ENCODE measurements at places on chromosomes 2 and 18.

DNA sequence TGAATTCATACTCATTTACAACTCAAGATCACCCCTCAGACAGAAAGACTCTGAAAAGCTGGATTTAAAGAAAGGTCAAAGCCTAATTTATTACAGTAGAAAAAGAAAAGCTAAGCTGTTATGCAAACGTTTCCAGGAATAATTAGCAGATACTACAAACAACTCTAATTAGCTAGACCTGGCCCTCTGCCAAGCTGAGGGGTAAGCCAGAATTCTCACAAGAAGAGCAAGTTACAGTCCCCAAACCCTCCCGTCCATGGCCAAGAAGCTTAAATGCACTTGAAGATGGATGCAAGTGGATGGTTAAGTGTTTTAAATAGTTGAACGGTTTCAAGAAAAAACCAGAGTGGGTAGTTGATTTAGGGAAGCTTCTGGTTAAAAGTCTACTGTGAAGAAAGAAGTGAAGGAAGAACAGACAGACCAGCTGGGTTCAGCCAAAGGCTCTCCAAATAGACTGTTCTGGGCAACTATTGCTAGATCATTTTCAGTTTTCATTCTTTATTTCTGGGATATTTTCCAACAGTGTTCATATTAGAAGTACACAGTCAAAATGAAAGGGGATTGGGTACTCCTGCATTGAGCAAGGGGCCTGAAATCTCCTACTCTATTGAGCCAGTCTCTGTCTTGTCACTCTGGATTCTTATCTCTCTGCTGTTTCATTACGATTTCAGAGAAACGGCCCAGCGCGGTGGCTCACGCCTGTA, 4.8 kb downstream of the LMAN2L start:
- DNase-seq, result no peak

GRCh38 chr18:65025756-65026155, 725.1 kb upstream of the CDH7 start:
- no peak for DNase-seq

DNA sequence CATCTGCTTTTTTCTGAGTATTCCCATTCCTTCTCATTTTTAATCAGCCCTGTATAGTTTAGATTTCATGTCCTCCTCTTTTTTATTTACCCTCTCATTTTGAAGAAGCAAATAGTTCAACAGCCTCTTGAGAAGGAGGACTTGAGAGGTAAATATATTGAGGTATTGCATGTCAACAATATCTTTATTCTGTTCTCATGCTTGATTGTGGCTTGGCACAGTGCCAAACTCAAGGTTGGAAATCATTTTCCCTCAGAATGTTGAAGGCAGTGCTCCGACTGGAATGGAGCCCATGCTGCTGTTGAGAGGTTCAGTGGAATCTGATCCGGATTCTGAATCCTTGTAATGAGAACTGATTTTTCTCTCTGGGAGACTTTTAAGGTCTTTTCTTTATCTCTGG, 31.0 kb upstream of the GALNT3 start:
- no peak for DNase-seq

DNA sequence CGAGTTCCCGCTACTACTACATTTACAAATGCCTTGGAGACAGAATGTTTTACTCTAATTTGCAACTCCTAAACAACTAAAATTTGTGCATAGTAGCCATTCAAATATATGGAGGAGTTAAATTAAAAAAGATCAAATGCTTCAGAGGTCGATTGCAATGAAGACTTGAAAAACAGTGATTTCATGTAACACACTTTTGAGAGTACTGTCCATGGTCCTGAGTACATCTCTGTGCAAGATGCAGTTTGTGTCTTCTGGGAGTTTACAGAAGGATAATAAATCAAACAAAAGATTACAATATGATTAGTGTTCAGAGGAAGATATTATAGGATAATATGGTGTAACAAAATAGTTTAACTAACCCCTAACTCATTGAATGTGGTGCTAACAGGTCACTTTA, 894.7 kb downstream of the TMEM182 start:
- DNase-seq, result peak; percentile 2

DNA sequence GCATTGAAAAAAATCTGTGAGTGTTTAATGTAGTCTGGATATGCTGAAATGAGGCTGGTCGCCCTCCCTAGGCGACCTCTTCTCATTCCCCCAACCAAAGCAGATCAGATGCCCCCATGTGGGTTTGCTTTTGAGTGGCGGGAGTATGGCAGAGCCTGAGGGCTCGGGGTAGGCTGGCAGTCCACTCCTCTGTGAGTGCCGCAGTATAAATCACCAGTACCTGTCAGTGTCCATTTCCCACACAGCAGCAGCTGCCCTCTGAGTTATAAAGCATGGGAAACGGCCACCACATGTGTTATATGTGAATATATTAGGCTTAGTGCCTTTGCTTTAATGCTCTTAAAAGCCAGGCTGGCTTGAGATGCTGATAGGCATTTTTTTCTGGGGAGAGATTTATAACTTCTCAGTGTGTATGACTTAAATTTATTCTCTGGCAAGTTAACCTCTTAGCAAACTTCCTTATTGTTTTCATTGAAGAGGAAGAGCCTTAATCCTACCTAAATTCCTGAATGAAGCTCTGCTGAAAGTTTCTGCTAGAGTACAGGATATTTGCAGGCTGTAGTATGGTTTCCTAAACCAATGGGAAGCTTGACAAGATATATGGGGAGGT, 3.8 kb downstream of the DCC start:
- DNase-seq, result no peak

DNA sequence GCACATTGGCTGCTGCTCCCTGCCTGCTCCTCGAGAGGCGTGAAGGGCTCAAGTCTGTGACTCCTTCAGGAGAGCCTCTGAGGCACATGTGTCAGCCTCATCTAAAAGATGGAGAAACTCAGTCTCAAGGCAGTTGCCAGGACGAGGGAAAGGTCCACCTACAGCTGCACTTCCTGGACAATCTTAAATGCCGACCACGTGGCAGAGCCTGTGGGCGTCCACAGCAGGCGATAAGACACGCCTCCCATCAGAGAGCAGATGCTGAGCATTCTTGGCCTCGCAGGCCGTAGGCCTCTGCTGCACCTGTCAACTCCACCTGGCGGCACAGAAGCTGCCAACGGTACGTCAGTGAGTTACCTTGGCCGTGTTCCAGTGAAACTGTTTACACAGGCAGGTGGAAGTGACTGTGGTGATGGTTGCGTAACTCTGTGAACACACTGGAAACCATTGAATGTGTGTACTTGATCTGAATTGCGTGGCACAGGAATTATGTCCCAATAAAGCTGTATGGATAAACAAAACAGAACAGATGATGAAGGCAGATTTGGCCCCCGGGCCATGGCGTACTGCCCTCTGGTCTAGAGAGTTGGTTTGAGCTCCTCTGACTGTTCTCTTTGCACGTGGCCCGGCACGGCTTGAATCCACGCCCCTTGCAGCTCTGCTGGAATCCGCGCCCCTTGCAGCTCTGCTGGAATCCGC, 114.5 kb downstream of the RNF144A start:
- DNase-seq, result no peak

DNA sequence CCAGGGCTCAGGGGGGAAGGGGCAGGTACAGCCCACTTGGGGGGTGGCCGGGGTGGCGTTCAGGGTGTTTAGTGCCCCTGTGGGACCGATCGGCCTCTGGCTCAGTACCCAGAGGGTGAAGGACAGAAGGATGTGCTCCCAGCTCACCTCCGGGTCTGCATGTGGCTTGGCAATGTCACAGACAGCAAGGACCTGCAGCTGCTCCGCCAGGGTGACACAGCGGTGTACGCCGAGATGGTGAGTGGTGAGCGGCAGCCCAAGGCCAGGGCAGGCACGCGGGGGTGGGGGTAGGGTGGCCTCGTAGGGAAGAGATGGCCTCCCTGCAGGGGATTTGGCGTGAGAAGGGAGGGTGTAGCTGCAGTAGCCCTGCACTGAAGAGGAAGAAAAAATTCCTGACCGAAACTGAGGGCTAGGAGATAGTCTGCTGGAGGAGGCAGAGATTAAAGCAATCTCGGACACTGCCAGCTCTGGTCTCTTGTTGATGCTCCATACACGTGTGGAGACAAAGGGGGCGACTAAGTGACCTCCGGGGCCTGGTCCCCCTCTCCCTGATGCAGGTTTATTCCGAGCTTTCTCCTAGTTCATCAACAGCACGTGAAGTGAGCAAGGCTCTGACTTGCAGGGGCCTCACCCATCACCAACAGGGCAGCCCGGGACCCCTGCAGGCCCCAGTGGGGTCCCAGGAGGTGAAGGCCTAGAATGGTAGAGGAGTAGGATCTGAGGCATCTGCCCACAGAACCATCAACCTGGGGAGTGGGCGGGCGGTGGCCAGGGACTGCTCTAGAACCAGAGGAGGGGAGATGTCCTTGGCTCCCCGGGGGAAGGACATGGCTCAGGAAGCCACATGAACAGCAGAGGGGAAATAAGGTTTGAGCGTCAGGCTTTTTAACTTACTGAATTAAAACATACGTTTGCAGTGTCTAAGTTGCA, 45.4 kb downstream of the FER1L5 start:
- no peak for DNase-seq

DNA sequence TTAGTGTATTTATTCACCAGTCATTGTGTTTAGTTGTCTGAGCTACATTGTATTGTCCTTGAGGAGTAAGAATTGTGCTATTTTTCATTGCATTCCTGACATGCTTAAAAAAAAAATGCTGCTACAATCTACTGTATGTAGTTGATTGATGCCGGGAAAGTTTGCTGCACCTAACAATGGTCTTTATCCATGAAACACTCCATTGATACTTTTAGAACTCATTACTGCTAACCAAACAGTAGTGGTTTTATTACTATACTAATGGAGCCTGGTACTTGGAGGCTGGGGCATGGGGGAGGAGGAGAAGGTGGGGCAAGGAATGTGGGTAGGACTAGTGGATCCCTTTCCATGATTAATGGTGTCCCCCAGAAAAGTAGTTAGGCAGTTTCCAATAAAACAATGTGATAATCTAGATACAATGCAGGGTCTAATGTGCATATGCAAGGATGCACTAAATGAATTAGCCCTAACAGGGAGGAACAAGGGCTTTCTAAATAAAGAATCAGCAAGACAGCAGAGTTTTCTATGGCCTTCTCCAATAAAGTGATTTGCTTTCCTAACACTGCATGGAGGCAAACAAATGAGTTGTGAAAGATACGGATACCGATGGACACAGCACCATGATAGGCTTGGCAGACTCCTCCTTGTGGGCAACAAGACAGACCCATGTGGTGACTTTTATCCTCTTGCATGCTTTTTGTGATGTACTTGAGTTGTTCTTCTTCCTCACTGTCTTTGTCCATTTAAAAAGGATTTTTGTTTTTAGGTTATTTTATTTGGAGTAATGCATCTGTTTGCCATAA, 78.5 kb downstream of the FMNL2 start:
- peak; percentile 34 for DNase-seq

GRCh38 chr2:109031476-109032228, 42.6 kb upstream of the EDAR start:
- DNase-seq, result peak; percentile 18

- DNase-seq, result no peak
These were observed 140.7 kb downstream of the RNF144A start for GRCh38 chr2:7057865-7058400.

DNA sequence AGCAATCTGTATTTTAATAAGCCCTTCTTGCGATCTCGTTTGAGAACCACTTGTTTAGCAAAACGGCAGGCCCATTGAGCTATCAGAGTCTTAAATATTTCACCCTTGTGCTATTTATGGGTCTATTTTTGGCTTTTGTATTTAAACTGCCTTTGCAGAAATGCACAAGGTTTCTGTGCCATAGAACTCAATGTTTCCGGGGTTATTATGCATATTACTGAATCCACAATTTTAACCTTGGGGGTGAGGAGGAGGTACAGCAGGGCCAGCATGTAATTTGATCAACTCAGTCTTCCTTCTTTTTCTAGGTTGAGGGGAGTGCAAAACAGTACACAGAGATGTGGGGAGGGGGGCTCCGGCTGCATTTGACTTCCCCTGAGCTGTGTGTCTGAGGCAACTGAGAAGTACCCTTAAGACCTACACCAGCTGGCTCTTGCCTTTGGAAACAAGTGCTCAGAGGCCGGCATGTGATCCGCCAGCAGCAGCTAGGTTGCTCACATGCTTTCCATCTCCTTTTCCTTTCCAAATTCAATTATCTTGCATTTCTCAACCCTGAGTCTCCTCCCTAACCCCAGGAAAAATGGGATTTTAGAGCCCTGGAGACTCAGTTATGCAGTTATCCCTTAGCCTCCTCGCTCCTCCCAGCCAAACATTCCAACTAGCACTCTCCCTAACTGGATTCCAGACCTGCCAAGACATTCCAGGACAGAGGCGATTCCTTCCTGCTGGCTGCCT, 103.0 kb downstream of the HNRNPLL start:
- DNase-seq, result no peak

DNA sequence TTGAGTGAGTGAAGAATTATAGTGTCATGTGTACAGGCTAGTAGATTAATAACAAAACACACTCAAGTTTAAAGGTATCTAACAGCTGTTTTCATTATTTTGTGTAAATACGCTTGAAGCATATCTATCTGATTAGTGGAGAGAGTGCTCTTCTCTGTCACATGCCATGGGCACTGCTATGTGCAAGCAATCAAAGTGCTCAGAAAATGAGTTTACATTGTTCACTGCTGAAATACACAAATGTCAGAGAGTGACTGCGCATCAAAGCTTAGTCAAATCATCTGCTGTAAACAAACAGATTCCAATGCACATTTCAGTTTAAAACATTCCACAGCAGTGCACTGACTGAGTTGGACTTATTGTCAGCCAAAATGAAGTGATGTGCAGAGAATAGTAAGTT, 423.4 kb downstream of the ZEB2 start:
- DNase-seq, result no peak

DNA sequence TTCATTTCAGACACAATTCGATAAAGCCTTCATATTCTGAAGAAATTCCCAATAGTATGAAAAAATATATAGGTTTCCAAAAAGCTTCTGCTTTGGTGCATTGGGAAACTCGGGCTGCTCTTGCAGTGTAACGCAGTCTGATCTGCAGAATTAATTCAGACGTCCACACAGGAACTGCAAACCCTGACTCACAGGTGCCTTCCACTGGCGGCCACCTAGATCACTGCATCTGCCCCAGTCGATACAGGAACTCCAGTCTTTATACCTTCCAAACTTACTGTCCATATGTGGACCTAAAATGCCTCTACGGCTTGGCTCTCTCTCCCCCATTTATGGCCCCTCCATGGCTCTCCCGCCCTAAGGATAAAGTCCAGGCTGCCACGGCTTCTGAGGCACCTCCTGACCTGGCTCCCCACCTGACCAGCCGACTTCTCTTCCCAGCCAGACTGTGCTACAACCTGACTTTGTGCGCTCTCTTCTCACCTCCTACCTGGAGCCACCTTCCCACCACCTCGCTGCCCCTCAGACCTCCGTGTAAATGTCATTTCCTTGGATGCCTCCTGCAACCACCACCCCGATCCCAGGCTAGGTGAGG, 39.7 kb downstream of the L3MBTL4 start:
- DNase-seq, result no peak

GRCh38 chr2:109266998-109267854, 138.2 kb downstream of the SH3RF3 start:
- peak; percentile 23 for DNase-seq

GRCh38 chr2:56047136-56047535, 123.6 kb upstream of the EFEMP1 start:
- DNase-seq, result no peak
